ENCODE measurements at places on chromosomes 3 and 15.

- DNase-seq: no peak
Observed at GRCh38 chr3:121870717-121871116, 23.5 kb upstream of the SLC15A2 start.

DNA sequence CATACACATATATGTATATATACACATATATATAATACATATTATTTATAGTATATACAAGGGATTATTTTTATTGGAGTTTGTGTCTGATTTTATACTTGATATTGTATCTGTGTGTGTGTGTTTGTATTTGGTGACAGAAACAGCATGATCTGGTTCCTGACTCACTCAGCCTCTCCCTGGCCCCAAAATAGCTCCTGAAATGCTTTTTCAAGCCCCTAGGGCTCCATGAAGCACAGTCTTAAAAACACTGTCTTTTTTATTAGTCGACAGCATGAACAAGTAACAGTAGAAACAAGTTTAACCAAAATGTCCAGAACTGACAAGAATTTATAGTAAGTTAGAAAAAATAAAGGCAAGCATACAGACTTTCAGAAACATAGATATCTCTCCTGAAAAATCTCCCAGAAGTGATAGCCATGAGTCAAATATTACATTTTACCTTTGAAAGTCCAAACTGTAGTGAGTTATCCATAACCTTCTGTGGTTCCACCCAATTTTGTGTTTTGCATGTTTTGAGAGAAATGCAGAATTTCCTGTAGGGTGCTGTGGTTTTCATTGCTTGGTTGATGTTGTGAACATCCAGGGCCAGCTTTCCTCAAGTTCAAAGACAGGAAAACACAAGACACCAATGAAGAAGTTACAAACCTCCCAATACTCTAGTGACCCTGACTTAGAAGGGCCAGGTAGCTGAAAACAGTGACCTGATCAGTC lies 98.5 kb upstream of the CCDC80 start:
- DNase-seq: no peak

DNA sequence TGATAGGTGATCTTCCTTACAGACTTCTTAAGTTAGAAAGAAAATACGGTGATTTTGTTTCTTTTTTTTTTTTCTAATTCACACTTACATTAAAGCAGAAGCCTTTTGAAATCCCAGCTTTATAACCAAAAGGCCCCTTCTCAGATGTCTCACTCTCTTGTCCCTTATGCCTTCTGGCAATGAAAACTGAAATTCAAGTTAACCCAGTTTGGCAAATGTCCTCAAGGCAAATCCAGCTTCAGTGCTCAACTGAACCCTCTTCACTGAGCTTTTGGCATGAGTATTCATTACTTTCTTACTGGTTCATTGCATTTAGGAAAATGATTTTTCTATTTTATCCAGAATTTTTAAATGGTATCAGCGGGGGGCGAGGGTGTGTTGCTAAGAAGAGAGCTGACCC lies 17.0 kb downstream of the PLCH1 start:
- no peak for DNase-seq

DNA sequence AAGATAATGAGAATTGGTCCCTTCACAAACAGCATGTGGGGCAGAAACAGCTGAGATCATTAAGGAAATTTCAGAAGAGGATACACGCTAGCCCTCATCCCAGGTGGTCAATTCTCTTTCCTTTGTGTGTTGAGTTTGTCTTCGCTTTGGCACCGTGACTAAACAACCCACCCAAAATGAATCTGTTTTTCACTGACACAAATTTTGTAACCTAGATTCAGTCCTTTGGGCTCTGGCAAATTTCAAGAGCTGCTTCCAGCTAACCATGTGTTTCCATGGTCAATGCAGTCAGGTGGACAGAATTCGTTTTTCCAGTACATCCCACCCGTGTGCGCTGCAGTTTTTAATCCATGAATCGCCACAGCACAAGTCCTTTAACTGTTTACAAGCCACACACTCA lies 435.4 kb downstream of the WDR72 start:
- DNase-seq: no peak

DNA sequence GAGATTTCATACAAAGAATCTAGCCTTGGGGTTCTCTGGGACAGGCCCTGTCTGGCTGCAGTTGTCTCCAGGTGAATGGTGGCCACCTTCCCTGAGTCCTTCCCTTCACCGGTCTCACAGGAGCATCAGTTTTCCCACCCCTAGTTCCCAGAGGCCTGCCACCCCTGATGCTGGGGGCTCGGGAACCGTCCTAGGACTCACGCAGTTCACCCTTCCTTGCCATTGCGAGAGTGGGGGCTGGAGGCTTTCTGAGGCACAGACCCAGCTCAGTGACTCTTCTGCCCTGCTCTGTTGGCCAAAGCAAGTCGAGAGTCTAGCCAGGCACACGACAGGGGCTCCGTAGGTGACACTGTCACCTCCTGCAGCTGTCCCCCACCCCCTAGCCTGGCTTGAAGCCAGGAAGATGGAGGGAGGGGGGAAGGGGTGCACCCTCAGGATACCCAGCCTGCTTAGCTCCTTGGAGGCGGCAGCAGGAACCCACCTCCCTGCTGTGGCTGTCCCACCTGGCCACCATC lies 130.3 kb downstream of the NUP210 start:
- no peak for DNase-seq

GRCh38 chr3:54342676-54343075 lies 220.3 kb downstream of the CACNA2D3 start:
- DNase-seq: no peak

DNA sequence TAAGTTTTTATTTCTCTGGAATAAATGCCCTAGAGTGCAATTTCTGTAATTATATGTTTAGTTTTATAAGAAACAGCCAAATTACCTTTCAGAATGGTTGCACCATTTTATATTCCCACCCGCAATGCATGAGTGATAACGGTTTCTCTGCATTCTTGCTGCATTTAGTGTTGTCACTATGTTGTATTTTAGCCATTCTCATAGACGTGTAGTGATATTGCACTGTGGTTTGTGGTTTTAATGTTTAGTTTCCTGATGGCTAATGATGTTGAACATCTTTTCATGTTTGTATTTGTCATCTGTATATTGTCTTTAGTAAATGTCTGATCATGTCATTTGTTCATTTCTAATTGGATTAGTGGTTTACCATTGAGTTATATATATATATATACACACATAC lies 73.0 kb upstream of the GOLIM4 start:
- DNase-seq: no peak

- no peak for DNase-seq
Observed at GRCh38 chr3:182501856-182502255, 291.4 kb upstream of the ATP11B start.

GRCh38 chr3:81581966-81582599 lies 179.4 kb downstream of the GBE1 start:
- DNase-seq: no peak

GRCh38 chr3:176795891-176796290 lies 401.4 kb downstream of the TBL1XR1 start:
- no peak for DNase-seq

DNA sequence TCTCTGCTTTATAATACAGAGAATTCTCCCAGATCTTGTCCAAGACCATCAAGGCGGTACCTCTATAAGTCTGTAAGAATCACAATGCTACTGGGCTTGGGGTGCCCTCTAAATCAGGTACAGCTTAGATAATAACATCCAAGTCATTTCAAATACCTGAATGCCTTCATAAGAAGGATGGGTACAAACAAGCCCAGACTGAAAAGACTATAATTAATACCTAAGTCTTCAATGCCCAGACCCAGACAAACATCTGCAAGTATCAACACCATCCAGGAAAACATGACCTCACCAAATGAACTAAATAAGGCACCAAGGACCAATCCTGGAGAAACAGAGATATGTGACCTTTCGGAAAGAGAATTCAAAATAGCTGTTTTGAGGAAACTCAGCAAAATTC lies 65.9 kb downstream of the ZMAT3 start:
- no peak for DNase-seq
